ENCODE measurements at places on chromosomes 16 and 17.

GRCh38 chr17:54861471-54861983 lies 39.1 kb upstream of the TOM1L1 start:
- ATAC-seq, result no peak

DNA sequence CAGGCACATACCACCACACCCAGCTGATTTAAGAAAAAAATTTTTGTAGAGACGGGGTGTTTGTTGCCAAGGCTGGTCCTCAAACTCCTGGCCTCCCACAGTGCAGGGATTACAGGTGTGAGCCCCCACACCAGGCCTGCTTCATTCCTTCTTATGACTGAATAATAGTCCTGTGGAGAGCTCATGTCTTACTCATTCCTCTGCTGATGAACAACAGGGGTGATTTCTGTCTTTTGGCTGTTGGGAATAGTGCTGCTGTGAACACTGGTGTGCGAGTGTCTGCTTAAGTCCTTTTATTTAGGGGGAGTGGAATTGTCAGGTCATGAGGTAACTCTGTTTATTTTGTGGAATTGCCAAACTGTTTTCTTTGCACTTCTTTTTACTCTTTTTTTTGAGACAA lies 2.7 kb upstream of the CTRB1 start:
- no peak for ATAC-seq

DNA sequence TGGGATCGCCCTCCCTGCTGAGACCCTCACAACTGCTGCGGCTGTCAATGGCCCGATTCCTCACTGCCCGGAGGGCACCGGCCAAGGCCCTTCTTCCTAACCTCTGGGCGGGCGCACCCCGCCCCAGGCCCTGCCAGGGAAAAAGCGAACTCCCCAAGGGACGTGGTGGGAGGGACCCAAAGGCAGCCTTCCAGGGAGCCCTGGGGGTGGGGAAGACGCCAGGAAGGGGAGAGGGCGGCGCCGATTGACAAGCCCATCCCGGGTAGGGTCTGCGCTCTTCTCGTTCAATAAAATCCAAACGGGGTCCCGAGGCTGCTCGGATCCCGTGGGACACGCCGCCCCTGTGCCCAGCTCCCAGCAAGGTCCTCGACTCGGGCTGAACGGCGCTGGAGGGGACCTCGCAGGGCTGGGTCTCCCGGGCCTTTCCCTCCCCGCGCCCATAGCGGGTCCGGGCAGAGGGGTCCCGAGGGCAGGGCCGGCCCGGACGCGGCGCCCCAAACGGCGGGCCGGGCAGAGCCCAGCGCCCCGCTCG lies 416 bp downstream of the KIFC3 start:
- no peak for ATAC-seq

GRCh38 chr17:58756246-58757161 lies 850 bp downstream of the PPM1E start:
- peak; percentile 11 for ATAC-seq

- ATAC-seq, result peak; percentile 96
Observed at GRCh38 chr17:33267271-33267790, 25.8 kb downstream of the ASIC2 start.

- peak; percentile 14 for ATAC-seq
Observed at GRCh38 chr17:78117027-78117981, 11.3 kb downstream of the TMC6 start.

DNA sequence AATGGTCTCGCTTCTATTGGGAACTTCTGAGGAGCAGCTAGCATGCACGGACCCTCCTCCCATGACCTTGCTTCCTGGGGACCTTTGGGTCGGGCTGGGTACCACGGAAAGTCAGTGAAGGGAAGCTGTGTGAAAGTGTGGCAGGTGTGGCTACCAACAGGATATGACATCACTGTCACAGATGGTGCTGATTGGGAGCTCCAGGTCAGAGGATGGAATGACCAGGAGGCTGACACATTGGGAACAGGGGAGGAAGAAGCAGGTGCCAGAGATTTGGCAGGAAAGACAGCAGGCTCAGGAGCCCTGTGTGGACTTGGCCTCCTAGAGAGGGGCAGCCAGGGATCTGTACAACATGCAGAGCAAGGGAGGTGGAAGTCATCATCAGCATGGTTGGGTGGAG lies 34.0 kb downstream of the CPNE2 start:
- ATAC-seq, result no peak

GRCh38 chr16:9362050-9362449 lies 270.6 kb downstream of the HAPSTR1 start:
- ATAC-seq, result no peak

DNA sequence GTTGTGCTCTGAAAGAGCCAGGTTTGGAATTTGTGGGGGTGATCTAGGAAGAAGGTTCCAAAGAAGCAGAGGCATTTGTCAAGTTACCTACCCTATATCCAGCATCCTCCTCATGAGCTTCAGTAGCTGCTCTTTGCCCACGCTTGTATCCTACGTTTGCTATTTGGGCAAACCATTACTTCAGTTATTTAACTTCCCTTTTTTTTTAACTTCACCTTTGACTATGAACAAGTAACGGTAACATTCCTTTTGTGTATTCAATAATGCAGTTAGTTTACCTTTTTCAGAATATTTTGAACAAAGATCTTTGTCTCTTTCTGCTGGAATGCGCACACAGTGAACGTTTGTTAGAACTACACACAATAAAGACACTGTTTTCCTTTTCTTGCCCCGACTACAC lies 41.5 kb downstream of the CYB5B start:
- ATAC-seq, result no peak

- ATAC-seq, result no peak
Observed at GRCh38 chr16:53944025-53944424, 240.1 kb downstream of the FTO start.

GRCh38 chr17:78541488-78542206 lies 35.5 kb downstream of the DNAH17 start:
- peak; percentile 76 for ATAC-seq

GRCh38 chr17:48294806-48295361 lies 135.1 kb downstream of the SKAP1 start:
- no peak for ATAC-seq

DNA sequence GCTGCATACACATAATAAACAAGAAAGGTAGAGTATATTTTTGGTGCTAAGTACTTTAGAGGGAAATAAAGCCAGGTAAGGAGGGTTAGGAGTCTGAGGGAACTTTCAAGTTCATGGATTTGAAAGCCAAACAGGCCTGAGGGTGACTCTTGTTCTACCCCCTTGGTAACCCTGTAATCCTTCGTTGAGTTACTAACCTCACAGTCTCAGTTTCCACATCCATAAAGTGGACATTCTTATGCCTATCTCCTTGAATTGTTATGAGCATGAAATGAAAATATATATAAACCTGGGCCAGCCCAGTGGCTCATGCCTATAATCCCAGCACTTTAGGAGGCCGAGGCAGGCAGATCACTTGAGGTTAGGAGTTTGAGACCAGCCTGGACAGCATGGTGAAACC lies 22.4 kb downstream of the PECAM1 start:
- ATAC-seq, result no peak

DNA sequence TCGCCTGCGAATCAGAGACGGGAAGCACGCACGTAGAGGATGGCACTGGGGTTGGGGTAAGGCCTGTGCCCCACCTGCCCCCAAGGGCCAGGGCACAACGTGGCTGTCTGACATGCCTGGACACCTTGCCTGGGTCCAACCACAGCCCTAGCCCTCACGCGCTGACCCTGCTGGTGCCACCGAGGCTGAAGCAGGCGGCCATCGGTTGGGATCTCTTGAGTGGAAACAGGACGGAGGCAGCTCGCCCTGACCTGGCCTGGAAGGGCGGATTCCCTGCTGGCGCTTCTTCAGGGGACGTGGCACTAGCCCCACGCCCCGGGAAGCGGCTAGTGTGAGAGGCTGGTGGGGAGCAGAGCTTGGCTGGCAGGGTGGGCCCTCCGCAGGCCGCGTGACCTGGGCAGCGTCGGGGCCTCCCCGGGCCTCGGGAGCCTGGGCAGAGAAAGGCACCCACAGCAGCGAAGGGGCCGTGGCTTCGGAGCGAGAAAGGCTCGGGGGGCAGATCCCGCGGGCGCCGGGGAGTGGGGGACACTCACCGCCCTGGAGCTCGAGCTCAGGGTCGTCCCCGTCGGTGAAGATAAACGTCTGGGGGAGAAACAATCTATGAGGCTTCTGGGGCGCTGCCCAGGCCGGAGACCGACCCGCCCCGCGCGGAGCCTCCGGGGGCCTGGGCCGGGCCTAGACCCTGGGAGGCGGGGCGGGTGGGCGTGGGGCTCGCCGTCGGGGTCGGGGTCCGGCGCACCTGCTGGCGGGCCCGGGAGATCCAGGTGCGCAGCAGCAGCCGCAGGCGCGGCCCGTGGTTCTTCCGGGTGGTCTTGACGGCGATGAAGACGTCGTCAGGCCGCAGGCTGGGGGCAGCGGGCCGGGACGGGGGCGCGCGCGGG lies 610 bp downstream of the RFNG start:
- ATAC-seq, result peak; percentile 4

- ATAC-seq, result no peak
Observed at GRCh38 chr17:62092784-62093183, 27.7 kb upstream of the MED13 start.

GRCh38 chr17:69468207-69468606 lies 53.7 kb downstream of the MAP2K6 start:
- no peak for ATAC-seq

- ATAC-seq, result no peak
Observed at GRCh38 chr17:78046923-78047322, 81.6 kb downstream of the TMC6 start.

DNA sequence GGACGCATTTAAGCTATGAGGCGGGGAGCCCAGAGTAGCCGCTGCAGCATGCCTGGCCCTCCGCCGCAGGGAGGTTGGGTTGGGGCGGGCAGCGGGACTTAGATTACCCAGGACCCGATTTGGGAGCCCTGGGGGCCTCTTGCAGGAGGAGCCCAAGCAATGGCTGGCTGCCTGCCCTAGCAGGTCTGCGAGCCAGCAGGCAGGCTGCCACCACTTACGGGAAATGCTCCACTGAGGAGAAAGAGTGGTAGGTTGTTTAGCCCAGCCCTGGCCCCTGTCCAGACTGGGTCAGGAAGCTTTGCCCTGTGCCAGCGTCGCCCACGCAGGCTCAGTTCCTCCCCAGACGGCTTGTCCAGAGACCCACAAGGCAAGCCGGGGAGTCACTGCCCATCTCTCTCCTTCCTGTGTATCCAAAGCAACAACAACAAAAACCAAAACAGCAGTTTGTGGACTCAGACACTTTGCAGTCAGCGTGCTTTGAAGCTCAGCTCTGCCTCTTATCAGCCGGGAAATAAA lies 10.3 kb upstream of the TVP23A start:
- ATAC-seq, result peak; percentile 78

GRCh38 chr17:28948342-28948741 lies 3.0 kb downstream of the PHF12 start:
- no peak for ATAC-seq

GRCh38 chr16:2091547-2092255 lies 43.9 kb downstream of the TSC2 start:
- no peak for ATAC-seq

GRCh38 chr16:50602531-50603205 lies 54.5 kb downstream of the NKD1 start:
- ATAC-seq, result peak; percentile 87

GRCh38 chr17:79702034-79702433 lies 28.7 kb upstream of the ENPP7 start:
- no peak for ATAC-seq

GRCh38 chr17:71503710-71504465 lies 616.9 kb upstream of the SOX9 start:
- ATAC-seq, result no peak

GRCh38 chr17:71522383-71522782 lies 598.4 kb upstream of the SOX9 start:
- no peak for ATAC-seq

GRCh38 chr16:54938212-54939028 lies 7.8 kb downstream of the IRX5 start:
- no peak for ATAC-seq

GRCh38 chr16:86931410-86931941 lies 353.1 kb downstream of the FOXL1 start:
- no peak for ATAC-seq

GRCh38 chr16:86733546-86734254 lies 155.4 kb downstream of the FOXL1 start:
- ATAC-seq, result no peak

GRCh38 chr17:80260069-80260535 lies 550 bp upstream of the RNF213 start:
- peak; percentile 62 for ATAC-seq

GRCh38 chr16:18975109-18975508 lies 8.6 kb upstream of the TMC7 start:
- ATAC-seq, result no peak

GRCh38 chr16:6861815-6862477 lies 470.7 kb upstream of the RBFOX1 start:
- ATAC-seq, result no peak

DNA sequence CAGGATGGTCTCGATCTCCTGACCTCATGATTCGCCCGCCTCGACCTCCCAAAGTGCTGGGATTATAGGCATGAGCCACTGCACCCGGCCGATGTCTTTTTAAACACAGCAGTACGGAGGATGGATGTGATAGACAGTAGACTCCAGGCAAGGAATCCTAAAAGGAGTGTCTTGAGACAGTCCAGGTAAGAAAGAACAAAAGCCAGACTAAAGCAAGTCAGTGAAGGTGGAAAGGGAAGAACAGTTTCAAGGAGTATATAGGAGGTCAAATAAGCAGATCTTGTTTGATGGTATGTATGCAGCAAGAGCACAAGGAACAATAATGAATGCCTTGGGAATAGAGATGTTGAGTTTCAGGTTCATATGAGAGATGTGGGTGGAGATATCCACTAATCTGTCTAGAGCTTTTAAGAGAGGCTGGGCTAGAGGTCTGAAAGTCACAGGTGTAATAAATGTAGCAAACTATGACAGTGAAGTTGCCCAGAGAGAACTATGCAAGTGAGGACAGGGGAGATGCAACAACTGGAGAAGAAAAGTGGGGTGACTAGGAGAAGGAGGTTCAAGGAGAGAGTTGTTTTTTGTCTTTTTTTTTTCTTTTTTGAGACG lies 4.5 kb downstream of the TUBD1 start:
- ATAC-seq, result no peak

GRCh38 chr16:30377050-30377811 lies 2.6 kb downstream of the MYL11 start:
- ATAC-seq, result no peak

DNA sequence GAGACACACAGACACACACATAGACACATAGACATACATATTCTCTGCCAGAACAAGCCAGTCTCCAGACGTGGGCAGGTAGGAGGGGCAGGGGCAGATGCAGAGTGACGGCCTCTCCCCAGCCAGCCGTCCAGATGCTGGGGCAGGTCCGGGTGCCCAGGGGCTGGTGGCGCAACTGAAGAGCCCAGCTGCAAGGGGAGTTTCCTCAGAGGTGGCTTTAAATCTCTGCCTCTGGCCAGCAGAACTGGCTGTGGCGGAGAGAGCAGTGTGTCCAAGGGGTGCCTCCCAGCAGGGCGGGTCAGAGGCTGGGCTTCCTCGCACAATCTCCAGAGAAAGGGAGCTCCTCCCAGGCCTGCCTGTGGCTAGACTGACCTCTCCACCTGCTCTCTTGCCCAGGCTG lies 9.4 kb upstream of the GCGR start:
- peak; percentile 87 for ATAC-seq

GRCh38 chr17:78515480-78515879 lies 61.7 kb downstream of the DNAH17 start:
- ATAC-seq, result no peak

- no peak for ATAC-seq
Observed at GRCh38 chr17:17714261-17714866, 33.1 kb downstream of the RAI1 start.

All from esophagus mucosa (tissue), 1 donor.